ENCODE measurements at places on chromosomes 1 and 21.

DNA sequence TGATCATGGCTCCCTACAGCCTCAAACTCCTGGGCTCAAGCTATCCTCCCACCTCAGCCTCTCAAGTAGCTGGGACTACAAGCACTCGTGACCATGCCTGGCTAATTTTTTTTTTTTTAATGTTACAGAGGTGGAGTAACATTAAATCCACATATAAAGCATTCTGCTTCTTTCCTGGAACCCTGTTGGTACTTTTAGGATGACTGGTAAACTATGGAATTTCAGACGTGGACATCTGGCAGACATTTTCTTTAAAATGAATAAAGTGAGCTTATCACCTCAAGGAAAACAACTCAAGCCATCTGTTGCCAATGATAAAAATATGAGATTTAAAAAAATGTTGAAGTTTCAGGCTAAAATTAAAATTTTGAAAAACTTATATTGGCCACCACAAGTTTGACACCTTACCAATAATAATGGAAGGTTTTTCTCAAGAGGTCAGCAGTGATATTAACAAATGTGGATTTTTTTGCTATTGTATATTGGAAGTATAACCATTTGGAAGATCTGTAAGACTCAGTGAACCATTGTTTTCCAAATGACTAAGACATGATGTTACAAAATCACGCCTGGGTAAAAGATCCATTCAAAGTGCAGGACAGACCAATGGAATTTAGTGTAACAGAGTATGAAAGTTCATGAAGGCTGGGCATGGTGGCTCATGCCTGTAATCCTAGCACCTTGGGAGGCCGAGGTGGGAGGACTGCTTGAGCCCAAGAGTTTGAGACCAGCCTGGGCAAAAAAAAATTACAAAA, 52.7 kb upstream of the EIF4G3 start:
- no peak for DNase-seq

DNA sequence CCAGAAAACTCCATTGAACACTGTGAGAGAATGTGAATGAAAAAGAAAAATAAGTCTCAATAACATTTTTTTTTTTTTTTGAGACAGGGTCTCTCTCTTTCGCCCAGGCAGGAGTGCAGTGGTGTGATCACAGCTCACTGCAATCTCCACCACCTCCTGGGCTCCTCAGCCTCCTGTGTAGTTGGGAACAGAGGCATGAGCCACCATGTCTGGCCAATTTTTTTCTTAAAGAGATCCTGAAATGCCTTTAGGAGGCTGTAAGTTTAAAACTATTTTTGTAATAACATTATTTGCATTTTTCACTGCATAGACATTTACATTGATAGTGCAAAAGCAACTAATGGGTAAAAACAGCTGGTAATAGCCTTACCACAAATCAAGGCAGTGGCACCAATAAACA, 35.3 kb downstream of the GDAP2 start:
- DNase-seq = no peak

- no peak for DNase-seq
Measured at GRCh38 chr1:59506952-59507351, 210.1 kb downstream of the FGGY start.

- DNase-seq = no peak
Measured at GRCh38 chr1:173507205-173507846, 30.2 kb downstream of the PRDX6 start.

DNA sequence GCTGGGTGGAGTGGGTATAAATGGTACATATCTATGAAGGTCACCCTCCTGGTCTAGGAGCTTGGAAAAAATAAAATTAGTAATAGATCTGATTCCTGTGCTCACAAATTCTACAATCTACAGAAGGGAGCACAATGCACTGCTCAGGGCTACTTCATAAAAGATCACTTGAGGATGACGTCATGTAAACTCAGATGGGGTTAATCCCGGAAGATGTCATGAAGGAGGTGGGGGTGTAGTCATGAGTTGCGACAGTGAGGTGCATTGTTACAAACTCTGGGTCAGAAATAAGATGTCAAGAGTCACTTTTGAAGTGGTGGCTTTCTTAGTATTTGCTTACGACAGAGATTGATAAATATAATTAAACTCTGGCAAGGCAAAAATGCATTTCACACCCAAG, 68.2 kb downstream of the LHX9 start:
- no peak for DNase-seq

GRCh38 chr1:7987528-7987927, 26.0 kb downstream of the PARK7 start:
- DNase-seq = no peak

GRCh38 chr1:113977906-113978305, 1.4 kb upstream of the OLFML3 start:
- no peak for DNase-seq

DNA sequence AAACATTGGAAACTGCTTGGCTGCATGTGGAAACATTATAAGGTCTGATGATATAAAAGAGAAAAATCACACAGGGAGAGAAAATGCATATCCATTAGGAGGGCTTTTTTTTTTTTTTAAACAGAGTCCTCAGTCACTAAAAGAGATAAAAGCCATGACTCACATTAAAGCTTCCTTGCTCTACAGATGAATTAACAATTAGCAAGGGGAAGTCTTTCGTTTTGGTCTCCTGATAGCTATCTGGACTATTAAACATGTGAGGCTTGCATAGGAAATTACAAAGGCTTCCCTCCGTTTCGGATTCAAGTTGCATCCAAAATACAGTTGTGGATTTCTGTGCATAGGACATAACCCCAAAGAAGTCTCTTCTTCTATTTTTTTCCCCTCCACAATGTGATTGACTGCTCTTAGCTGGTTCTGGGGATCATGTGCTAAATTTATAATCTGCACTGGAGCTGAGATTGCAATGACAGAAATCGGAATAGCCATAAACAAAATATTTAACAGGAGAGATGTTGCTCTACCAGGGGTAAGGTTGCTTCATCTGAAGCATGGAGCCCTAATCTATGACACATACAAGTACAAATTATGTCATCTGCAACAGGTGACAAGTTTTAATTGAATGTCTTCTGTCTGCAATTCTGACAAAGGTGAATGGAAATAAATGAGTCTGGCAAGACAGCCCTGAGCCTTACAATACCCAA, 146.8 kb downstream of the ESRRG start:
- DNase-seq = no peak

- no peak for DNase-seq
Measured at GRCh38 chr1:245999697-246000637, 507.1 kb downstream of the SMYD3 start.

DNA sequence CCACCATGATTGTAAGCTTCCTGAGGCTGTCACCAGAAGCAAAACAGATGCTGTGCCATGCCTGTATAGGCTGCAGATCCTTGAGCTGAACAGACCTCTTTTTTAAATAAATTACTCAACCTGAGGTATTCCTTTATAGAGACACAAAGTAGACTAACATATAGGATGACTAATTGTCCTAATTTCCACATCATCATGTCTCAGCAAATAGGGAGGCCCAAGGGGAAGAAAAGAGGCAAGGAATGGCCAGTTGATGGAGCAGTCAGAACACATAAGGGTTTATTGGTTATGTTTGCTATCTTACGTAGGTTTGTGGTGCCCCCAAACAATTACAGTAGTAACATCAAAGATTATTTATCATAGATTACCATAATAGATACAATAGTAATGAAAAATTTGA, 126.2 kb downstream of the RASAL2 start:
- DNase-seq = no peak

GRCh38 chr1:107220036-107220435, 79.2 kb downstream of the NTNG1 start:
- no peak for DNase-seq

- no peak for DNase-seq
Measured at GRCh38 chr1:200072636-200073285, 45.3 kb downstream of the NR5A2 start.

DNA sequence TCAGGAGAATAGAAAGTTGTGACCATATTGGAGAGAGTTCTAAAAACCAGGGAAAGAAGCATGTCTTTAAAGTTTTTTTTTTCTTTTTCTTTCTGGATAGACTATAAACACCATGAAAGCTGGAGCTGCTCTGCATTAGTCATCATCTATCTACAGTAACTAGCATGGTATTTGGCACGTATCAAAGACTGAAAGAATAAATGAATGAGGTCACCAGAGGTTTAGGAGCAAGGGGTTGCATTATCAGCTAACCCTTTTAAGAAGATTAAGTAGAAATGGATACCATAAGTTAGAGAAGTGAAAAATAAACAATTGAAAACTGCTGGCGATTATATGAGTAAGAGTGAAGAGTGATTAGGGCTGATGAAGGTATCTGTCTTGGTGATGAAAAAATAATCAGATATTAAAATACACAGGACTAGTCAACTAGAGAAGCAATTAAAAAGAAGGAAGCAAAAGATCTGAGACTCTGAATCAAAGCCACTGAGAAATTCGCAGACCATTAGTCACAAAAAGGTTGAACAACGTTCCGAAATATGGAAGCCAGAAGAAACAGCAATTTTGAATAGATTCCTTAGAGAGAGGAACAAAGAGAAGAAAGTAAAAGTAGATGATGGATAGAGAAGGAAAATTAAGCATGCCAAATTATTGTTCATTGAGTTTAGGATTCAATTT, 536.4 kb downstream of the DPYD start:
- DNase-seq = no peak

DNA sequence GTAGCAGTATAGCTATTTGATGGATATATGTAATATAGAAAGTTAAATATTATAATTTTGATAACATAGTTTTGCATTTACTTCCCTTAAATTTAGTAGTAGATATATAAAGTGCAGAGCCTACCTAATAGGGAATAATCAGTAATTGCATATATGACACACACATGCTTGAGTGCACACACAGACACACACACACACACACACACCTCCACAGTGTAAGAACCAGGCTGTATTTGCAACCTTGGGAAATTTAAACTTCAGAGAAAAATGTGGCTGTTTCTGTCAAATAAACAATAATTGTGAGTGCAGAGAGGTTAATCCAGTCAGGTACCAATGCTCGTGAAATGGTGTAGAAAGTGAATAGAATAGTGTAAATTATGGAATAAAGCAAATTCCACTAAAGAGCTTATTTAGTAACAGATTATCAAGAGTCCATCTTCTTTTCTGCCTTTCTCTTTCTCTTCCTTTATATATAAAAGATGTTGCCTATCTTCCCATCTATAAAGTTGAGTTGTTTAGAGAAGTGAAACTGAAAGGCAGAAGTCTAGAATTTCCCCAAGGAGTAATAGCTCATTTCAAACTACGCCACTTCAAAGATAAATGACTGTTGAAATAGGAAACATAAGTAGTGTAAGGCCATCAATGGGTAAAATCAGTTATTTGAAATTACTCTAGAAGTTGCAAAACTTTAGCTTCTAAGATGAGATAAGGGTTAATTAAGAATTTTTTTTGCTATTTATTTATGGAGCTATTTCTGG, 273.7 kb downstream of the SRGAP2C start:
- DNase-seq = no peak

DNA sequence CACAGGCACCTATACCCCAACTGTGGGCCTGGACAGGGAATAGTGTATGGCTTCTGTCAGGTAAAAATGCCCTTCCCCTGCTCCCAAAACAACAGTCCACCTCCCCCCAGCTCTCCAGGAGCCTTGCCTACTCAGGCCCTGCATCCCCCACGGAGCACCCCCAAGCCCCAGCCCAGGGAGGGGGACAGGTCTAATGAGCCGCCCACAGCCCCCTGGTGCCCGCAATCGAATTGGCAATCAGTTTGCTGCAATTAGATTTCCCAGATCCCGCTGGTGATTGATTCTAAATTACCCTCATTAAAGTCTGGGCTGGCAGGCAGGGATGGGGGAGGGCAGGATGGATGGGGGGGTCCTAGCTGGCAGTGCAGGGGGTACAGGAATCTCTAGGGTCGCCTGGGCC, 8.1 kb downstream of the SDC3 start:
- DNase-seq = no peak

All from WTC11 (cell line).